ENCODE measurements at places on chromosomes 12 and 14. TPM values are rescaled to one million over a fixed set of nuclear protein-coding genes. Genes with fewer than 3 reads are reported as not detected.

The HSP90AA1 gene
- 816 TPM for total RNA-seq

The ADAMTS20 gene
- total RNA-seq = not detected

The HCAR3 gene
- not detected for total RNA-seq

The SERPINA9 gene
- not detected for total RNA-seq

The MYH6 gene
- total RNA-seq = not detected

The GRIN2B gene
- not detected for total RNA-seq

The GTF2A1 gene
- 15.1 TPM for total RNA-seq

The CYP27B1 gene
- total RNA-seq = 3.2 TPM

The ANO4 gene
- total RNA-seq = 0.69 TPM

The VWF gene
- total RNA-seq = not detected

The TRPV4 gene
- total RNA-seq = 0.81 TPM

The CCDC60 gene
- not detected for total RNA-seq

The CMTM5 gene
- not detected for total RNA-seq

The IL31 gene
- not detected for total RNA-seq

The GPATCH2L gene
- total RNA-seq = 18.0 TPM

The MYO1H gene
- total RNA-seq = not detected

The KLRD1 gene
- not detected for total RNA-seq

The SPIC gene
- total RNA-seq = not detected

The MSI1 gene
- not detected for total RNA-seq

The TAS2R42 gene
- total RNA-seq = not detected

The FAM222A gene
- 0.89 TPM for total RNA-seq

The ATF1 gene
- total RNA-seq = 33.8 TPM

The FOXM1 gene
- total RNA-seq = 67.5 TPM

The VRTN gene
- not detected for total RNA-seq

The TAS2R20 gene
- 0.07 TPM for total RNA-seq

All from M059J (cell line).